ENCODE measurements at places on chromosomes 1 and 21.

GRCh38 chr1:205470131-205470530 lies 14.3 kb upstream of the BLACAT1 start:
- no peak for DNase-seq

DNA sequence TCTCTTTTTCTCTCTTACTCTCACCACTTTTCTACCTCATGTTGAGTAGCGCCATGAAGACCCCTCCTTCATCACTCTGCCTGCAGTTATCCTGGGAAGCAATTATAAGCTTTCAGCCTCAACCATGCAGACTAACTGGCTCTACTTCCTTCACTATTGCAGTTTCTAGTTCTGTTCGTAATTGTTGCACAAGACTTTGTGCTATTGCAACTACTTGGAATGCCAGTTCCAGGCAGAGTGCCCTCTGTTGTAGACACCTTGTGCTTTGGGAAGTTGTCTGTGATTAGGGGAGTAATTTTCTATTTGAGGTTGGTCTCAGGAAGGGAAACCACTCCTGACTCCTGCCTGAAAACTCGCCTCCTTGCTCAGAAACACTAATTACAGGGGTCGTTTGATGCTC lies 19.4 kb downstream of the PGM1 start:
- DNase-seq: no peak

- no peak for DNase-seq
These were observed 34.2 kb upstream of the JUN start for GRCh38 chr1:58818075-58818474.

GRCh38 chr1:168312718-168313604 lies 32.3 kb downstream of the TBX19 start:
- DNase-seq: no peak

GRCh38 chr1:220516014-220516721 lies 11.8 kb upstream of the MARK1 start:
- DNase-seq: no peak

GRCh38 chr1:92968138-92969032 lies 7.1 kb upstream of the DIPK1A start:
- DNase-seq: no peak

- no peak for DNase-seq
These were observed 21.0 kb upstream of the PARP1 start for GRCh38 chr1:226428791-226429461.
